Stimulated activated CD8-positive, alpha-beta memory T cell treated with anti-CD3 and anti-CD28 coated beads, Interleukin-4, amount 100 ng/mL, for 1 hour (primary cell): ENCODE measurements at places on chromosomes 1 and 21.

DNA sequence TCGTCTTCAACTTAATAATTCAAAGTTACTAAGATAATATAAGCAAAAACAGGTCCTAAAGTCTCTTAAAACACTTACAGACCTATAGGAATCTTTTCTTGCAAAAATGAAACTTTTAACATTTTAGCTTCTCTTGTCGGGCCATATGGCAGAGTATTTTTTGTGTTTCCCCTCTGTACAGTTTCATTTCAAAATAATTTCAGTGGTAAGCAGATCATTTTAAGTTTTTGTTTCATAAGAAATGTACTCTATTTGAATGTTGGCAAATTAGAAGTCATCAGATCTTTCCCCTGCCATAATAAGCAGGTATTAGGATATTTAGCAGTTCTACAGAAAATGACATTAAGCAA is 37.9 kb downstream of the RGL1 start:
- no peak for DNase-seq

DNA sequence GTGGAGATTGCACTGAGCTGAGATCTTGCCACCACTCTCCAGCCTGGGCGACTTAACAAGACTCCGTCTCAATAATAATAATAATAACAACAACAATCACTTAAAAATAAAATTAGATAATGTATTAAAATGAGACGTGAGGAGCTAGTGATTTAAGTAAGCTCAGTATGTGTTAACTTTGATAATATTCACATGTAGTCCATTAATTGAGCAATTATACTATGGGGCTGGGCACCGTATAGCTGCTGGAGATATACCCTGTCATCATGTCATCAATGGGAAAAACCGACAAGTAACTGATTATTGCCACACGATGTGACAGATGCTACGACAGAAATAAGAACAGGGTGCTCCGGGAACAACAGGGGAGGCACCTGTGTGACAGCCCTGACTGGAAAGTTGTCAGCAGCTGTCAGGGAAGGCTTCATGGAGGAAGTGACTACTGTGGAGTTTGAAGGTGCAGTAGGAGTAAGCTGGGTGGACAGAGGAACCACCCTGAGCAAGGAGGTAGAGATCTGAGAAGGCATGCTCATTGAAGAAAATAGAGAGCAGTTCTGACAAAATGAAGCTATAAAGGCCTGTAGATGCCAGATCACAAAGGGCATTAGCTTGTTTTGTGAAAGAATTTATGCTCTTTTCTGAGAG is 924 bp upstream of the CAMSAP2 start:
- DNase-seq = no peak

GRCh38 chr1:200693327-200693726 is 23.6 kb upstream of the DDX59 start:
- DNase-seq = no peak

DNA sequence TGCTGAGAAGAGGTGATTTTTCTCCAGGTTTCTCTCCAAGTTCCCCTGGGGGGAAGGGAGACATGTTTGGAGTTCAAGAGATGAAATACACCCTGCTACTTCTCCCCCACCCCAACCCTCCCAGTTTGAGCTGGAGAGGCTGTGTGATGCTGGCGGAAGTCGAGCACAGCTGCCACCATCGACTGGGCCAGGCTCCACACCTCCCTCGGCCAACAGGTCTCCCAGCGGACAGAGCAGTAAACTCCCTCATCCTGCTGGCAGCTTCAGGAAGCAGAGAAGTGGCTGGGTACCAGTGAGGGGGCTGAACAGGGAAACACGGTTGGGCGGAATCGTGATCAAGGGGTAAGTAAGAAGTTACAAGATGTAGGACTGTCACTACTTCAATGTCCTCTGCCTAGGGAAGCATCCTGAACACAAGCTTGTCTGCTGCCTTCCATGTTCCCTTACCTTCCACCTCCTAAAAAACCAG is 6.6 kb upstream of the NHLH1 start:
- DNase-seq = no peak

- no peak for DNase-seq
Measured at GRCh38 chr1:43958351-43959255, 11.2 kb upstream of the DPH2 start.

- DNase-seq = no peak
Measured at GRCh38 chr1:178566187-178566586, 53.3 kb downstream of the TEX35 start.

GRCh38 chr21:21200103-21200938 is 202.1 kb downstream of the NCAM2 start:
- no peak for DNase-seq

DNA sequence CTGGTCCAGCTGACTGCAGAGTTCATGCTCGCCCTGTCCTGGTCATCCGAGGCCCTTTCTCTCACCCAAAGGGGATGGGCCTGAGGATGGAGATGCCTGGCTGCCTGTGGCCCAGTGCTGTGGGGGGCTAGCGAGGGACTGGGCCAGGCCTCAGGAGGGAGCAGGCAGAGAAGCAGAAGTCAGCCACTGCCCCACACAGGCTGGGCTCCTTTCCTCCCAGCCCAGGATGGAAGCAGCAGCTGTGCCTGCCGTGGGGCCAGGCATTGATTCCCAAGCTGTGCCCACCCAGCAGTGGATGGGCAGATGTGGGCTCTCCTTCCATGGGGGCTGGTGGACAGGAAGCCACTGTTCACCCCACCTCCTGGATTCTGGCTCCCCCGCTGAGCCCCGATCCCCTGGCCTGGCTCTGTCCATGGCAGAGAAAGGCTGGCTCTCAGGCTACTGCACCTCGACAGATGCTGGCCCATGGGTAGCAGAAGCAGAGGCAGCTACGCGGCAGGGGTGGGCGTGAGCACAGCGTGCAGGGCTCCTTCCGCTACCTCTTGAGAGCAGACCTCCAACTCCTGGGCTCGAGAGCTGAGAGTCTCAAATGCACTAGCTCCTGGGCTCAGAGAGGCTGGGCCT is 24.6 kb downstream of the RUNX3 start:
- DNase-seq = no peak

GRCh38 chr1:84693785-84694184 is 3.5 kb upstream of the SSX2IP start:
- DNase-seq = no peak

DNA sequence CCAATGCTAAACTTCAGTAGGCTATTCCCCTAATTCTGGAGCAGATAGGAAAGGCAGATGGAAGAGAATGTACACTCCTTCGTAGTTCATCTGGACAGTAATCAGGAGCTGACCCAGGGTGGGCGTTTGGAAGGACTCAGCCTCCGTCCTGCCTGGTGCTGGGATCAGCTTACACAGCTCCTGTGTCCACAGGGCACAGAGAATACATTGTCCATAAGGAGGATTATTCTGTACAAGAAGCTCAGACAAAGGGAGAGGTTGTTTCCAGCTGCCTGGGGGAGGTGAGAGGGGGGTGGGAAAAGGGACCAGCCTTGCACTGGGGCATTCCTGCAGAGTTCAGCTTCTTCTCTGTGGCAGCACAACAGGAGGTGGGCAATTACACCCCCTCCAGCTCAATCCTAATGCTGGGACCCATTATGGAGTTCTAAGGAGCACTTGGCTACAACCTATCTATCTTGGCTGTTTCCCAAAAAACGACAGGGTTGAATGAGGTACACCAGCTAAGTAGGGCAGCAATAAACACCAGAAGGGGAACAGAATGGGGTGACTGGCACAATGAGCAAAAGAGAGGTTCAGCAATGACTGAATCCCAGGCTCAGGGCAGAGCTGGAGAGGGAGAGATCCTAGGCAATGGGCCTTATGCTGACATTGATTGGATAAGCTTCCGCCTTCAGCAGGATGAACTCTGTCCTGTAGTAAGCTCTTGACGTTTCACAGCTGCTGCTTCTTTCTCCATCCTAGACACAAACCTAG is 7.4 kb downstream of the MED8 start:
- no peak for DNase-seq

DNA sequence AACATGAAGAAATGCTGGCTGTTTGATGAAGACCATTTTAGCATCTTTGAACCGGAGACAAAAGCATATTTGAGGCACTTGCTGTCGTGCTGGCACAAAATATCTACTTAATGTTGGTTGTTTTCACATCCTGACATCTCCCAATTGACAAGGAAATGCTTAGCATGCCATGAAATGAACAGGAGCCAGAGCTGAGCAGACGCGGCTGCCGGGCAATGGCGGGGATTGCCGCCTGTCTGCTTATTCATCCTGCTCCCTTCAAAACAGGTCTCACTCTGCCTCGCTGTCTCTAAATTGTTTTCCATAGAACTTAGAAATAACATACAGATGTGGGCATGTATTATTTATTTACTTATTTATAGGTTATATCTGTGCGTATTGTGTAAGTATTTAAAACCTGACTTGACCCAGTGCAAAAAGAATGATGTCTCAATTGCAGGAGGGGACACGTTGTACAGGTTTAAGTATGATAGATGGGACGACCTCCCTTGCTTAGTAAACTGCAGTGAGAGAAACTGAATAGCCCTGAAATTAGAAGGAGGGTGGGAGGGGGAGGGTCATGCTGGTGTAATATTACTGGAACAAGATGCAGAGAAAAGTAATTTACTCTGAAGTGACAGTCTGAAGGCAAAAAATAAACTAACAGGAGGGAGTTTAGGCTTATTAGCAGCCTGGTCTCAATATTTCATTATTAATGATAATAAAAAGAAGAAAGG is 590.4 kb upstream of the PLXNA2 start:
- no peak for DNase-seq

DNA sequence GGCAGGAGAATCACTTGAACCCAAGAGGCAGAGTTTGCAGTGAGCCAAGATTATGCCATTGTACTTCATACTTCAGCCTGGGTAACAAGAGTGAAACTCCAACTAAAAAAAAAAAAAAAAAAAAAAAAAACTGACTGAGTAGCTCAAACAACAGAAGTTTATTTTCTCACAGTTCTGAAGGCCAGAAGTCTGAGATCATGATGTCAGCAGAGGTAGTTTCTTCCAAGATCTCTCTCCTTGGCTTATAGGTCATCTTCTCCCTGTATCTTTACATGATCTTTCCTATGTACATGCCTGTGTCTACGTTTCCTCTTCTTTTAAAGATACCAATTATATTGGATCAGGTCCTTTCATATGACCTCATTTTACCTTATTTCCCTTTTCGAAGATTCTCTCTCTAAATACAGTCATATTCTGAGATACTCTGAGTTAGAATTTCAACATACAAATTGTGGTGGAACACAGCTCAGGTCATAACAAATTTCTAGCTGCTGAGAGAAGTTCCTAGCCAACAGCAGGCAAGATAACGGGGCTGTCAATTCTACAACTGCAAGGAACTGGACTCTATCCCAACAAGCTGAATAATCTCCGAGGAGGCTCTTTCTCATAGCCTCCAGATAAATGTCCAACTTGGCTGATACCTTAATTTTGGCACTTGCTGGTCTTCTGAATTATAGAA is 187.7 kb upstream of the ADAMTS5 start:
- DNase-seq = no peak

- DNase-seq = no peak
Measured at GRCh38 chr1:54615531-54616279, 7.6 kb downstream of the FAM151A start.
